A673 (cell line): ENCODE measurements at places on chromosomes 3 and 15.
A peak's percentile ranks its signal among the peaks of the same experiment; 100 is the strongest.

- DNase-seq: no peak
Observed at GRCh38 chr15:72136170-72137051, 18.2 kb downstream of the SENP8 start.

GRCh38 chr3:194686816-194687637, 1.3 kb downstream of the FAM43A start:
- peak; percentile 80 for DNase-seq

DNA sequence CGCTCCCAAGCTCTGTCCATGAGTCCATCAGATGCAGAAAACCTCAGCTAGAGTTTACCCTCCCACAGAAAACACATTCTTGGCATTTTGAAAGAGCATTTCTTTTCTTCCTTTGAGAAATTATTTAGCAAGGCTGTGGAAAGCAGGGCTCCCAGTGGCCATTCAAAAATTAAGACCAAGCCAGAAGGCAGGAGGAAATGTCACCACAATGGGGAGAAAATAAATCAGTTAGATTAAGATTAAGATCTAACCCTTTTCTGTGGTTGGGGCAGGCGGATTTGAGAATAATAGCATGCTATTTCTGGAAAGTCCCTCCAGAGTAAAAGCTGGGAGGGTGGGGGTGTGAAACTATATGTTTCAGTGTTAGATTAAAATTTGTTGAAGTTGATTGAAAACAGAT, 20.2 kb downstream of the LRIG1 start:
- DNase-seq: no peak

DNA sequence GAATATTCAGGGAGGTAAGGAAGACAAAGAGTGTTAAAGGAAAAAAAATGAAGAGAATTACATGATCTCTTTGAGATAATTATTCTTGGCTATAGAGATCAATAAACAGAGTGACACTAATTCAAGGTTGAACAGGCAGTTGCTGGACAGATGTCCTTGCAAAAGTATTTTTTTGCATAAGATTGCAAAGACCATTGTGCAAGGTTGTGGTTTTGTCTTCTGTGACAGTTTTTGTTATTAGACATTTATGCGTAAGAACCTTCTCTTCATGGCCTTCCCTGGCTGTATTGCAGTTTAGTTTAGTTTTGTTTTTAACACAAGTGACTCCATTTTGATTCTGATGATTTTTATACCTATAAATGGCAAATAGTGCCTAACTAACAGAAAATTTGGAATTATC, 682.8 kb upstream of the ARPP21 start:
- DNase-seq: no peak

DNA sequence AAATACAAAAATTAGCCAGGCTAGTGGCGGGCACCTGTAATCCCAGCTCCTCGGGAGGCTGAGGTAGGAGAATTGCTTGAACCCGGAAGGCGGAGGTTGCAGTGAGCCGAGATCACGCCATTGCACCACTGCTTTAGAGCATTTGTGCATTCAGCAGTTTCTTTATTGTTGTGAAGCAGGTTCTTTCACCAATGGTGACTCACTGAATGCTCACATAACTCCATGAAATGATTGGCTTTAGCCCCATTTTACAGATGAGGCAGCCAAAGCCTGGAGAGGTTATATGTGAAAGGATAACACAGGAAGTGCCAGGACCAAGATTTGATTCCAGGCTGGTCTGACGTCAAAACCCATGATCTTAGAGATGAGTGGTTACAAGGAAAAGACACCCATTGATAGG, 195.2 kb downstream of the SLCO3A1 start:
- no peak for DNase-seq

- no peak for DNase-seq
Observed at GRCh38 chr3:27723001-27723445, 900 bp upstream of the EOMES start.

GRCh38 chr15:73522011-73522410, 79.0 kb downstream of the REC114 start:
- no peak for DNase-seq

DNA sequence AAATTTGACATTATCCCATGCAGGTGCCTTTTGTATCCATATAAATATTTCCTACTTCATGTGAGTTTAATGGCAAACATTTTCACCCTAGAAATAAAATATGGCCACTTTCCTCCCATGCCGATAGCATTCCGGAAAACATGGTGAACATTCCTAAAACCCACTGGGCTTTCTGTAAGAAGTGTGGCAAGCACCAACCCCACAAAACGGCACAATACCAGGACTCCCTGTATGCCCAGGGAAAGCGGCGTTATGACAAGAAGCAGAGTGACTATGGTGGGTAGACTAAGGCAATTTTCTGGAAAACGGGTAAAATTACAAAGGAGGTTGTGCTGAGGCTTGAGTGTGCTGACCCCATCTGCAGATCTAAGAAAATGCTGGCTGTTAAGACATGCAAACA, 7.6 kb downstream of the ANXA2 start:
- DNase-seq: no peak

DNA sequence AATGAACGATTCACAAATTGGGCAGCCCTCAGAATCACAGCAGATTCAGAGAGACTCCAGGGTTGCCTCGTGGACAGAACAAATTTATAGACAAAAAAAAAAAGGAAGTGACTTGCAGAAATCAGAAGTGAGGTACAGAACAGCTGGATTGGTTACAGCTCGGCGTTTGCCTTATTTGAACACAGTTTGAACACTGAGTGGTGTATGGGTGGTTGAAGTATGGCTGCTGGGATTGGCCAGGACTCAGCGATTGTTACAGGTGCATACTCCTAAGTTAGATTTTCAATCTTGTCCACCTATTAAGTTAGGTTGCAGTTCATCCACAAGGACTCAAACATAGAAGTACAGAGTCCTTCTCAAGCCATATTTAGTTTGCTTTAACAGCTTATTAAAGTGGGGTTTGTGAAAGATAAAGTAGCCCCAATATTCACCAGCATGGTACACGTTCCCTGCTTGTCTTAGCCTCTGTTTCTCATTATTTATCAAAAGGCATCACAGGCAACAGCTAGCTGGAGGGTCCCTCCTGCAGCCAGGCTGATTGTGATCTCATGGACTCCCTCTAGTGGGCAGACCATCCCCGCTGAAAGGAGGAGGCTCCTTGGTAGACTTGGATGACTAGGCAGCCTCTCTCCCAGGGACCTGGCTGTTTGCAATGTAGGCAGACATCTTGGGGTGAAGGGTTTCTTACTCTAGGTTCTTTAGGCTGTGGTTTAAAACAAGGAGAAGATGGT, 17.6 kb upstream of the ALDH1L1 start:
- peak; percentile 91 for DNase-seq

DNA sequence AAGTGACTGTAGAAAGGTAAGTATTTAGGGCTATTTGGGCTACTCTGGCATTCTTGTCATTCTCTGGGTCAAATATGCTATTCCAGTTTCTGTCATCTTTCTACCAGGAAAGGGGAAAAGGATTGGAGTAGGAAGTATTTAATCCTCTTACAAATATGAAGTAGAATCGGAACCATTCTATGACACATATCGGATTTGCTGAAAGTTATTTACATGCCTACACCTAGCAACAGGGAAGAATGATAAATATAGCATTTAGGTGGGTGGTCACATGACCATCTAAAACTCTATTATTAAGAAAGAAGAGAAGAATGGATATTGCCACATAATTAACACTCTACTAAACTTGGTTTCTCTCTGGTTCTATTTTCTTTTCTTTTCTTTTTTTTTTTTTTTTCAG, 1353.1 kb downstream of the ZPLD1 start:
- no peak for DNase-seq

DNA sequence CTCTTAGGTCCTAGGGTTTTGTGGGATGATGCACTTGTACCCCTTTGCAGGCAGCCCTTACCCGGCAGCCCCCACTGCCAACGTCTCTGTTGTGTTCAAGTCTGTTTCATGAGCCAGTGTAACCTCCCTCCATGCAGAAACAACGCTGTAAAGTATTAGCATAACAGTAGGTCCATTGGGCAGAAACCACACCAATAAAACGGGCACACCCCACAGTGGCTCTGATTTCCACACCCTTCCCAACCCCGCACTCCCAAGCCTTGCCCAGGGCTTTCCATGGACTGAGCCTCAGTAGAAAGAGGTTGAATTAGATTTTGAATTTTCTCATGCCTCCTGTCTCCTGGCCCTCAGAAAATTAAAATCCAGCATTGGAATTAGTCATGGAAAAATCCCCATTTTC, 124.5 kb downstream of the CACNA1D start:
- no peak for DNase-seq

DNA sequence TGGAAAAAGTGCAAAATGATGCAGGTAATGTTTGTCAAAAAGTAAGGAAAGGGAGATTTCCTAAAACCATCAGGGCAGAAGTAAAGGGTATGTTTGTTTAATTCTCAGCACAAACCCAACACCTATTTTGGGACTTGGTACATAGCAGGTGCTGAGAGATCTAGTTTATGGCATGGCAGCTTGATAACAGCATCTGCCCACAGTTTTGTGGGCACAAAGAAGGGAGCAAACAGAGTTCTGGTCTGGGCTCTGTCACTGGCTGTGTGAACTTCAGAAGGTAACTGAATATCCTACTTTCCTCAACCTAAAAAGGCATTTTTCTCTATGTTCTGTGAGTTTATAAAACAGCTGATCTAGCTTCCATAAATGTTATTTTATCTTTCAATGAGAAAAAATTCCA, 141.6 kb downstream of the PLCH1 start:
- no peak for DNase-seq

- peak; percentile 59 for DNase-seq
Observed at GRCh38 chr3:29183346-29184087, 97.4 kb upstream of the RBMS3 start.

- DNase-seq: no peak
Observed at GRCh38 chr3:23576379-23576959, 229.3 kb upstream of the UBE2E1 start.

- no peak for DNase-seq
Observed at GRCh38 chr3:17850448-17850847, 108.0 kb upstream of the TBC1D5 start.

- DNase-seq: peak; percentile 80
Observed at GRCh38 chr15:65525622-65526021, 4.6 kb upstream of the HACD3 start.

- no peak for DNase-seq
Observed at GRCh38 chr15:50077176-50077575, 41.9 kb downstream of the ATP8B4 start.

- no peak for DNase-seq
Observed at GRCh38 chr3:124601190-124601589, 129.1 kb upstream of the UMPS start.

- no peak for DNase-seq
Observed at GRCh38 chr3:129366312-129366831, 62.1 kb downstream of the EFCAB12 start.

GRCh38 chr3:172213904-172214303, 174.5 kb downstream of the FNDC3B start:
- no peak for DNase-seq

DNA sequence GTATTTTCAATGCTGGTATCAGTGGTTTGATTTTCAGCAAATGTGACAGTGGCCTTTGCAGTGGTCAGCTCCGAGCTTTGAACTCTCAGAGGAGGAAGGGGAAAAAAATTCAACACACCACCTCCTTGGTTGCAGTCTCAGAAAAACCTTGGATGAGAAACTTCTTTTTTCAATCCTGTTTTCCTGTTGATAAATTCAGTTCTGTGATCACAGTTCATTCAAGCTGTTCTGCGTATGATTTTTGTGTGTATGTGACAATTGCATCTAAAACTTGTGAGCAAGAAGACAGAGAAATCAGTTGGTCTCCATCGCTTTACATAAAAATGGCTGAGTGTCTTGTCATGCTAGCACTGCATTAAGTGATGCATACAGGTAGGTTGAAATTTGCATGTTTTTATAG, 19.2 kb downstream of the ZBTB38 start:
- peak; percentile 10 for DNase-seq

DNA sequence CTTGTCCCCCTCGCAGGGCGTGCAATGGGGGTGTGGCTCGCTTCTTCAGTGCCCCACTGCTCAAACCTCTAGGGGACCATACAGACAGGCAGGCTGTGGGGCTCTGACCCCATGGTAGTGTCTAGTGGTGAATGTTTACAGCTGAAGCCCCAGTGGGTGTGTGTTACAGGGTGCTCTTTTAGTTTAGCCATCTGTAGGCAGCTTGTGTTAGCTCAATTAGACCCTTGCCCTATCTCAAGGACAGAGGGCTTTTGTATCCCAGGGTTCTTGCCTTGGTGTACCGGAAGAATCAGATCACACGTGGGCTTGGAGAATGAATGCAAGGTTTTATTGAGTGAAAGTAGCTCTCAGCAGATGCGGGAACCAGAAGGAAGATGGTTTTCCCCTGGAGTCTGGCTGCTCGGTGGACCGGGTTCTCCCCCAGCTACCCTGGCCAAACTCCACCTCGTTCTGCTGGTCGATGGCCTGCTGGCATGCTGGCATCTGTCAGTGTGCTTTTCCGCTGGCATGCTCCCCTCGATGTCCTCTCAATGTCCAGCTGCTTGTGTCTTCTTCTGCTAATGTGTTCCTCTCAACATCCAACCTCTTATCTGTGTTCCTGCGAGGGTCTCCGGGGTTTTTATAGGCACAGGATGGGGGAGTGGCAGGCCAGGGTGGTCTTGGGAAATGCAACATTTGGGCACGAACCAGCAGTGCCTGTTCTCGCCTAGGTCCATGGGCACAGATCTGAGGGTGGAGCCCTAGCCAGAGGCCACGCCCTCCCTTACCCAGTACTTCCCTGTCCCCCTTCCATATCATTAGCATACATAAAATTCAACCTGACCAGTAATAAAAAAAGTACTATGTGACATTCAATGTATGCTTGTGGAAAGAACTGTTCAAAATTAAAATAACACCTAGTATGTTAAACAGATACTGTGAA, 6.6 kb downstream of the SPCS1 start:
- DNase-seq: no peak

- DNase-seq: no peak
Observed at GRCh38 chr15:77538793-77539497, 93.8 kb downstream of the LINGO1 start.

DNA sequence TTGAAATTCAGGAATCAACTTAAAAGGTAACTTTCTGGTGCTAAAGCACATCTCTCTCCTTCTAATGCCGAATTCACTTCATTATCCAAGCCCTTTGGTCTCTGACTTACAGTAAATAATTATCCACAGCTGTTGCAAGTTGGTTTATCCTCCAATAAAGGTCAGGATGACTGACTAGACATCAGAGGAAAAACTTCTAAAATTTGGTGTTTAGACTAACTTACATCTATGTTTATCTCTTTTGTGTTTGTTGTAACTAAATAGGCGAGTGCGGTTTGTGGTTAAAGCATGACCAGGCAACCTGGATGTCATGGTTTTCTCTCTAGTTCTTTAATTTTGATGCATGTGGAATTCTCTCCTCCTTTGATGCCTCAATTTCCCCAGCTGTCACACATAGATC, 237.4 kb upstream of the LRTM1 start:
- no peak for DNase-seq

DNA sequence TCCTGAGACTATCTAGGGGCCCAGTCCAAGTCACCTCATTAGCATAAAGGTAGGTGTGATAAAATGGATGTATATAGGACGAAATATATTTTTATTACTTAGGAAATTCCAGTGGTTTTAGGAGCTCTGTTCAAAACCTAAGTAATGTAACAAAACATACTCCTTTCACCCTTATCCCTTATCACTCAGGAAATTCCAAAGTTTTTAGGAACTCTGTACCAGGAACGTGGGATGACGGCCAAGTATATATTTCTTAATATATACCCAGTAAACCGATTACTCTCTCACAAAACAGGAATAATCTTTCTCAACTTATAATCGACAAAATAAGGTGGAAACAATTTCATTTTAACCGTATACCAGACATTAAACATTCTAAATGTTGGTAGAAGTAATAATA, 195.7 kb downstream of the ZPLD1 start:
- no peak for DNase-seq

- no peak for DNase-seq
Observed at GRCh38 chr15:40366457-40367370, 8.7 kb downstream of the DISP2 start.

GRCh38 chr15:25671132-25671531, 192.0 kb downstream of the ATP10A start:
- DNase-seq: no peak
